ENCODE measurements at places on chromosomes 7 and 10.

GRCh38 chr7:20795881-20796280 lies 9.2 kb upstream of the SP8 start:
- no peak for DNase-seq

GRCh38 chr7:85135977-85136376 lies 50.9 kb downstream of the SEMA3D start:
- DNase-seq = no peak

GRCh38 chr7:127755521-127755920 lies 103.5 kb downstream of the SND1 start:
- DNase-seq = no peak

DNA sequence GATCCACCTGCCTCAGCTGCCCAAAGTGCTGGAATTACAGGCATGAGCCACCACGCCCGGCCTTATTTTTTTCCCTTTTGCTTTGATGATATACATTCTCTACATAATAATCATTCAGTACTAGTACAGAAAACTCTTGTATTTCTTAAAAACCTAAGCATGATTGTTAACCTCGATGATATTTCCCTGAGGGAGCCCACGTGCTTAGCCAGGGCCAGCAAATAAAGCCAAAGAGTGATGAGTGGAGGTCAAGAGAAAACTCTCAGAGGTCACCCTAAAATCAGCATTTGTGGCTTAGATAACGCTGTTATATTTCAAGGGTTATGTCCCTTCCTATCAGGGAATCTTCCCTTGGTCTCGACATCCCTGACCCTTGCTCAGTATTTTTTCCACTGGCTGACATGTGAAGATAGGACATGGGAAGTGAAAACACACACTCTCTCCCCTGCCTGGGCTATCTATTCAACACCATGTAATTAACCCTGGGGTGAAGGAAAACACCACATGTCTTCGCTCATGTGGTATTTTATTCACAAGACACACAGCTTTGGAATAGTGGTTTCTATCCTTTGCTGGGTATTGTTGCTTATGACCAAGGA lies 12.6 kb downstream of the FAM200A start:
- no peak for DNase-seq

Data from T-helper 1 cell (primary cell).